ENCODE measurements at places on chromosomes 6 and 20.

DNA sequence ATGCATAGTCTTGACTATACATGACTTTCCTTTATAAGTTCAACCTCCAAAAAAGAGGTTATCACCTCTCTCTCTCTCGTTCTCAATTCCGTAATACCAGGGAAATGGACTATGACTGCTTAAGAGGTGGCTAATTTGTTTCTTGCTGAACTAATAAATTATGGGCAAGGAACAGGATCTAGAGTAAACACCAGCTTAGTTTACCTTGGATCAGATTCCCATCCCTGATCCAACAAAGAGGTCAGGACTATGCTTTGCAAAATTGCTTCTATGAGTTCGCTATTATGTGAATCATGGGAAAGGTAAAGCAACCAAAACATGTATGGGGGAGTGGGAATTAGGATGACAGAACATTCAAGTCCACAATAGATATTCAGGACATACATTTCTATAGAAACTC is 630.7 kb downstream of the HACE1 start:
- DNase-seq = no peak

GRCh38 chr6:63269470-63269869 is 50.3 kb downstream of the LGSN start:
- DNase-seq = no peak

DNA sequence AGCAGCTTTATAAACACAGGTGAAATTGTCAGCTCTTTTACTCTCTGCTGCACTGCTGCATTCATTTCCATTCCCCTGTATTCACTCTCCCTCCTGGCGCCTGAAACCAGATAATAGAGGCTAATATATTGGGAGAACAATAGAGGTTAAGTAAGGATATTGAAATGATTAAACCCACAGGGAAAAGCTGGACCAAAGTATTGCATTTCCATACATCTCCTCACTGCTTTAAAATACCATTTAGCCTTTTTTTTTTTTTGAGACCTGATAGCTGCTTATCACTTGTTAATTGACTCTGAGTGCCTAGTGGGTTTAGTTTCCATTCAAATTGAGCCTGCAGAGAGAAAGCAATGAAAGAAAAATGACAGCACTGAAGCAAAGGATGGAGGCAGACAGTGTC is 540.5 kb upstream of the IMPG1 start:
- no peak for DNase-seq

DNA sequence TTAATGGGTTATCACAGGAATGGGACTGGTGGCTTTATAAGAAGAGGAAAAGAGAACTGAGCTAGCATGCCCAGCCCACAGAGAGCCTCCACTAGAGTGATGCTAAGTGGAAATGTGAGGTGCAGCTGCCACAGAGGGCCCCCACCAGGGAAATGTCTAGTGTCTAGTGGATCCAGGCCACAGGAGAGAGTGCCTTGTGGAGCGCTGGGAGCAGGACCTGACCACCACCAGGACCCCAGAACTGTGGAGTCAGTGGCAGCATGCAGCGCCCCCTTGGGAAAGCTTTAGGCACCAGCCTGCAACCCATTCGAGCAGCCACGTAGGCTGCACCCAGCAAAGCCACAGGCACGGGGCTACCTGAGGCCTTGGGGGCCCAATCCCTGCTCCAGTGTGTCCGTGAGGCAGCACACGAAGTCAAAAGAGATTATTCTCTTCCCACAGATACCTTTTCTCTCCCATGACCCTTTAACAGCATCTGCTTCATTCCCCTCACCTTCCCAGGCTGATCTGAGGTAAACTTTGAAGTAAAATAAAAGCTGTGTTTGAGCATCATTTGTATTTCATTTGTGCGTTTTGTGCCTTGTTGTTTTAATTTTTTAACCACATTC is 4.4 kb downstream of the HLA-E start:
- no peak for DNase-seq

- DNase-seq = peak; percentile 42
Measured at GRCh38 chr20:17966432-17967310, 1.9 kb downstream of the SNX5 start.

DNA sequence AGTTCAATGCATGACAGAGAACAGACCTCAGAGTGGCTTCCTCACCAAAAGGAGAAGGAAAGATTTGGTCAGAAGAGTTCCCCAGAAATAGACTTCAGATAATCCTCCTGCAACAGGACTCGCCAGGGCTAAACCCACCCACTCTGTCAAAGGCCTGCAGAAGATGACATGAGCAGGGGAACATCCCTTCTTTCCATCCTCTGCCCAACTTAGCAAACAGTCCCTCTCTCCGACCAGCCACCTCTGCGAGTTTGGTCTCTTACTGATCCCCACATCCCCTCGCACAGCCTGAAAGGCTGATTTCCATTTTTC is 7.5 kb downstream of the NFATC2 start:
- no peak for DNase-seq

DNA sequence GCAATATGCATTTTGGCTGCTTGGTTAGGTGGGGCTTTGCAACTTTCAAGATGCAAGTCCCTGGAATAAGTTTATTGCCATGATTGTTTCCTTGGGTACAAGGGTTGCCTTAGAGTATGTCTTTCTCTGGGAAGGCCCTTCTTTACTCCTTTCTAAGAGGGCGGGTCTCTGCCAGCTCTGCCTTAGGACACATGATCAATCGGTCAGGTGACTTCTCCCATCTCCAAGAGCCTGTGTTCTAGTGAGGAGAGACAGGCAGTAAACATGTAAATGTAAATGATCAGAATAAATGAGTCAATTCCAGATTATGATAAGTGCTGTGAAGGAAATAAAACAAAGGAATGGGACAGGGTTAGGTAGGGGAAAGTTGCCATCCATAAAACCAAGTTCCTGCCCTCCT is 43.2 kb upstream of the BCAS1 start:
- DNase-seq = no peak

DNA sequence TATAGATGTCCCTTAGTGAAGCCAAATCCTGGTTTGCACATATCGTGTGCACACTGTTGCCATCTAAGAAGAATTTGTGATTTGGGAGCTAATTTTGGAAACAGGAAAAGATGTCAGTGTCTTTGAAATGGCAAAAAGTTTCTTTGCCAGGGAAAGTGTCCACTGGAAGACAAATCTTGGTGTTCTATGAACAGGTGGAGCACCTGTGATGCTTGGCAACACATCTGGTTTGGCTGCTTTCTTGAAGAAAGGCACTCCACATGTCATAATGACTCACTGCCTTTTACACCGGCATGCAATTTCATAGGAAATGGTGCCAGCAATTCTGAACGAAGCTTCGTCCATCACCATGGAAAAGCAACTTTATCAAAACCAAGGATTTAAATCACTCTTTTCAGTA is 1040.0 kb upstream of the MAP3K7 start:
- no peak for DNase-seq

GRCh38 chr6:1387876-1388629 is 1.3 kb upstream of the FOXF2 start:
- peak; percentile 33 for DNase-seq

DNA sequence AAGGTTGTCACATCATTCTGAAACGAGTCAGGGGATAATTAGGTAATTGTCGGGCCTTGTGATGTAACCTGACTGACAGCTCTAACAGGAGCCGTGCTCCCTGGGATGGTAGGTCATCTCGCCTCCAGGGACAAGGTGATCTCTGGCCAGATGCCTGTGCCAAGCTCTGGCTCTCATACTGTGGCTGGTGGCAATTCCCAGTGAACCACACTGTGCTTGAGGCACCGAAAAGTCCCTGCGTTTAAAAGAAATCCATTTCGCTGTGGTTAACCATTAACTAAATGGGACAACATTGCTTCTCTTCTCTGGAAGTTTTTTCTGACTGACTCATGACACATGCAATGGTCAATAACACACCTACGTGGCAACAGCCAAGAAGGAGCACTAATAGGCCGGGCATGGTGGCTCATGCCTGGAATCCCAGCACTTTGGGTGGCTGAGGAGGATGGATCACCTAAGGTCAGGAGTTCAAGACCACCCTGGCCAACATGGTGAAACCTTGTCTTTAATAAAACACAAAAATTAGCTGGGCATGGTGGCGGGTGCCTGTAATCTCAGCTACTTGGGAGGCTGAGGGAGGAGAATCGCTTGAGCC is 669.2 kb downstream of the PRKN start:
- no peak for DNase-seq

DNA sequence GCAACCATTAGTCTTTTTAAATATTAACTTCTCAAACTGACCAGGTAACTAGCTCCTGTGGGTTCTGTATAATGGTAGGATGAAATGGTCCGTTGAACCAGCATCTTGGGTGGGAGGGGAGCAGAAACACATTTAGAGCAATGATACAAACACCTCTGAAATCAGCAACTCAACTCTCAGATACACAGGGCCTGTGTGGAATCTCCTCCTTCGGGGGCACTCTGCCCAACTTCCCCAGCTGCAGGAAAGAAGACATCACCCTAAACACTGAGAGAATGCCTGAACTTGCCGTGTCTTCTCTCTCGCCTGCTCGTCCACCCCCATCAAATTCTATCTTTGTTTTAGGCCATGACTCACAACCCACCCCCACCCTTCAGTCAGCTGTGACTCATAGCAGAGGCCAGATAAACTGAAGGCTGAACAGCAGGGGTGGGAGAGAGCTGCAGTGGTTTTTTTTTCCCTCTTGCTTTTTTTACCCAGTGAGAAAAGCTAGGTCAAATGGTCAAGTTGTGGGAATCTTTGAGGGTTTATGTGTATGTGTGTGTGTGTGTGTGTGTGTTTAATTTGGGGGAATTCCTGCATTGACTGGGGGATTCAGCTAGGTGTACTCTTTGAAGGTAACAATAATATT is 593.4 kb upstream of the JAG1 start:
- DNase-seq = peak; percentile 96

GRCh38 chr6:75076009-75076408 is 129.8 kb downstream of the COL12A1 start:
- no peak for DNase-seq

- DNase-seq = no peak
Measured at GRCh38 chr6:42724825-42725224, 2.4 kb upstream of the PRPH2 start.

GRCh38 chr20:49888212-49889000 is 26.9 kb downstream of the SPATA2 start:
- DNase-seq = peak; percentile 69

GRCh38 chr6:52900536-52900935 is 9.0 kb downstream of the GSTA3 start:
- DNase-seq = no peak
